ENCODE measurements at places on chromosomes 4 and X.

- peak; percentile 70 for DNase-seq
These were observed 28.2 kb upstream of the HUWE1 start for GRCh38 chrX:53714580-53715345.

DNA sequence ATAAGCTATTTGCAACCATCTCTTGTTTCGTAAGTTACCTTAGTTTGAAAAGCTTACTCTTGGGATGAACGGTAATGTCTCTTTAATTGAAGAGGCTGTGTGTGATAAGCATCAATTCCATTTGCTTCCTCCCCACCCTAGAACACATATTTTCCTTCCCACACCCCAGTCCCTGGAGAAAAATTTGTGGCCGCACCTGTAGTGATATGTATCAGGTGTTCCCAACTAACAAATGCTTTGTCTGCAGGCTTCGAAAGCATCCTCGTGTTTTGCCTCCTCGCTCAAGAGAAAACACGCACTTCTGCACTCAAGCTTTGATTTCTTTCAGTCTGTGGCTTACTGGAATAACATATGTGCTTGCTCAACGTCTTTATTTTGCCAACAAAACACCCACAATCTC, 143.8 kb upstream of the OTUD4 start:
- DNase-seq = no peak

- DNase-seq = no peak
These were observed 297.2 kb upstream of the AADAT start for GRCh38 chr4:170386971-170387370.

- DNase-seq = no peak
These were observed 932.7 kb downstream of the FAT4 start for GRCh38 chr4:126247409-126247808.

DNA sequence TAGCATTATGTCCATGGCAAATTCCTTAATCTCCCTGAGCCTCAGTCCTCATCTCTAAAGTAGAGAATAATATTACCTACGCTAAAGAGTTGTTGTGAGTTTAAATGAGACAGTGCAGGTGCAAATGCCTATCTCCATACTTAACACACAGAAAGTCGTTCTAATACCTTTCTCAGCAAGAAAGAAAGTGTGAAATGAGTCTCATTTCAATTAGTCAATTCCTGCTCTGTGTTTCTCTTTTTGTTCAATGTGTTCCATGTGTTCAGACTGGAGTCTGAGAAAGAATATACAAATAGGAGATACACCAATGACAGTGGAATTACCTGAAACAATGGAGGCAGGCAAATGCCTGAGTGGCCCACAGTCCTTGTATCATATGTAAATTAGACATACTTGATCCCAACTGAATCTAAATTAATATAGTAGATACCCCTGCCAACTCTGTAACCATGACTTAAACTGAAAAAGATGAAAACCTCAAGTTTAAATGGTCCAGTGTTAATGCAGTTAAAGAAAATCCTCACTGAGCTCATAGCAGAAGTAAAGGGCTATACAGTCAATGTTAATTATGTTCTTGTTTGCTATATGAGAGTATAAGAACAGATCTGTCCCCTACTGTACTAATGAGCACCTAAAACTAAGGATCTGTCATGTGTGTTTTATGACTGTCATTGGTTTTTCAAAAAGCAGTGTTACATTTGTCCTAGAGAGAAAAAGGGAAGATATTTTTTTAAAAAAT, 68.2 kb downstream of the GPC3 start:
- DNase-seq = no peak

GRCh38 chr4:140049024-140049848, 104.7 kb downstream of the MAML3 start:
- DNase-seq = peak; percentile 11

- DNase-seq = no peak
These were observed 1479.5 kb downstream of the PCDH7 start for GRCh38 chr4:32199639-32200038.

DNA sequence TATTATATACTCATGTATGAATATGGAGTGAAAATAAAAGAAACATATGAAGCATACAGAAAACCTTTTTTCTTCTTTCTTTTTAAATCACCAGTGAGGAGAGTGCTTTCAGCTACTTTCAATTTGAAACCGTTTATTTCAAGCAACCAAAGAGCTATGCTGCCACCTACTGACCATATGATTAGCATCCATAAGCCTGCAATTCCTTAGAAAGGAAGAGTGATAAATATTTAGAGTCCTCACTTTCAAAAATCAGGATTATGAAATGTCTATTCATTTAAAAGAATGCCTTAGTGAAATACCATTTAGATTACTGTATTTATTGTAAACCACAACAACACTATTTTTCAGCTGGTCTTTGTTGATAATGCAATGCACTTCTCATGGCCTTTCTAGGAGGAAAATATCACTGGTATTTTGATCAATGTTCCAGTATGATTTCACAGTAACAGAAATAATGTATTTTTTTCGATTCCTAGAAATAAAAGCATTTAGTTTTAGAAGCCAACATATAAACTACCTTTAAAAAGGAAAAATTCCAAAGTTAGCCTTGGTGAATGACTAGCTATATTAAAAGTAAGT, 667.6 kb downstream of the PCDH18 start:
- DNase-seq = no peak

- no peak for DNase-seq
These were observed 1368.2 kb downstream of the STIM2 start for GRCh38 chr4:28228561-28229491.

GRCh38 chr4:40837094-40837870, 87.5 kb downstream of the NSUN7 start:
- no peak for DNase-seq

- DNase-seq = no peak
These were observed 34.6 kb upstream of the DIAPH2 start for GRCh38 chrX:96650023-96650422.

DNA sequence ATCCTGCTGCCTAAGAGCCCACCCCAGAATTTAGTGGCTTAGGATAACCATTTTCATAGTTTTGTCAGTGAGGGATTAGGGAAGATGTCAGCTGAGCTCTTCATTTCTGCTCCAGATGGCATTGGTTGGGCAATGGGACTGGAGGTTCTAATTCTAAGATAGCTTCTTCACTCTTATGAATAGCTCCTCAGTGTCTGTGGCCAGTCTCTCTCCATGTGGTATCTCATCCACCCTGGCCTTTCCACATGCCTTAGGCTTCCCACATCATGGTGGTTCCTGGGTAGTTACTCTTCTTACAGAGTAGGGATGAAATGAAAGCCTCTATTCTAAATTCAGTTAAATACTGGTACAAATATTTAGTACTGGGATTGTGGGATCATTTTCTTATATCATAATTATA, 31.3 kb downstream of the REPS2 start:
- no peak for DNase-seq

DNA sequence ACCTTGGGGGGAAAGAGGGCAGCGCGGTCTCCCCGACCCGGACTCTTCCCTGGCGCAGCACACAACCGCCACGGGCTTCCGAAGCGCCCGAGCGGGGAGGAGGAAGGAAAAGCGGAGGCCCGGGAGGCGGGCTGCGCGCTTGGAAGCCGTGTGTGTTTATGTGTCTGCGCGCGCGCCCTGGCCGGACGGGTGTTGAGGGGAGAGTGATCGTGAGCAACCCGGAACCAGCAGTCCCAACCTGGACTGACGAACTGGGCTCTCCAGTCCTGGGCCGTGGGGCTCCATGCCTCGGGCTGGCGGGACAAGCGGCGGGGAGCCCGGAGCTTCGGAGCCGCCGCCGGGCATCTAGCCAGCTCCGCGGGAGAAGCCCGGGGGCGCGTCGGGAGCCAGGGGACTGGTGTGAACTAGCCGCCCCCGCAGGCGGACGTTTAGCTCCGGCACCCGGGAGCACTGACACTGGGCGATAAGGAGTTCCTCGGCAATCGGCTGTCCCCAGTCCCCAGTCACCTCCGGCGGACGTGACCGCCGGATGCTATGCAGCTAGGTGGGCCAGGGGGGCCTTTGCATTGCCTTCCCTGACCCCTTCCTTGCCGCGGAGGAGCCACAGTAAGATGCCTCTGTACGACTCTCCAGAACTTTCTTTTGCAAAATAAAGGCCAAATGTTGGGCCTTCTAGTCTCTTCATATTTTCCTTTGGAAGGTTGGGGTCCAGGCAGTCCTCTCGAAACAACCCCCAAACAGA, 74.8 kb upstream of the BCOR start:
- DNase-seq = no peak

DNA sequence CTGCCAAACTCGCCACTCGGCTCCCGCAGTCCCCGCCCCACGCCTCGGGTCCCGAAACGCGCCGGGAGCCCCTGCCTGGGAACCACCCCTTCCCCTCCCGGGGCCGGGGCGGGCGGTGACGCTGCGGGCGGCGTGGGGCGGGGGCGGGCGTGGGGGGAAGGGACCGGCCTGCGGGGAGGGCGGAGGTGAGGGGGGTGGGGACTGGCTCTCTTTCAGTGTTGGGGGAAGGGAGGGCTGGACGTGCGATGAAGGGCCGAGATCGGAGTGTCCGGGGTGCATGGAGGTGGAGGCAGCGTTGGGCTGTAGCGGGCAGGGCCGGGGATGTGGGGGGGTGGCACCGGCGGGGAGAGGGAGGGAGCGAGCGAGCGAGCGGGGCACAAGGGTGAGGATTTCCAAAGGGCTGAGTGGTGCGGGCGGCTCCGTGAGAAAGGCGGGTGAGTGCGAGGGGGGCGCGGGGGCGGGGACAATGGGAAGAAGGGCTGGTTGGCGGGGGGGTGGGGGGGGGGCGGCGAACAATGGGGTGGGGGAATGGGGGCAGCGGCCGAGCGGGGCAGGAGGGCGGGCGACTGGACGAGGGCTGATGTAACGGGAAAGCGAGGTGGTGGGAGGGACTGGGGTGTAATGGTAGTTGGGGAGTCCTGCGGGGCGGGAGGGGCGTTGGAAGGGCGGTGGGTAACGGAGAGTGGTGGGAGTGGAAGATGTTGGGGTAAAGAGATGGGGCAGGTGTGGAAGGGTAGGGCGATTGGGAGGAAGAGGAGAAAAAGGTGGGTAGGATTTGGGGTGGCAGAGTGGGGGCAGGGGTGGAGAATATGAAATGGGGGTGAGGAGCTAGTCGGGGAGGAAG, 578 bp downstream of the DCUN1D4 start:
- no peak for DNase-seq

- no peak for DNase-seq
These were observed 162.0 kb upstream of the GATB start for GRCh38 chr4:151922811-151923210.

DNA sequence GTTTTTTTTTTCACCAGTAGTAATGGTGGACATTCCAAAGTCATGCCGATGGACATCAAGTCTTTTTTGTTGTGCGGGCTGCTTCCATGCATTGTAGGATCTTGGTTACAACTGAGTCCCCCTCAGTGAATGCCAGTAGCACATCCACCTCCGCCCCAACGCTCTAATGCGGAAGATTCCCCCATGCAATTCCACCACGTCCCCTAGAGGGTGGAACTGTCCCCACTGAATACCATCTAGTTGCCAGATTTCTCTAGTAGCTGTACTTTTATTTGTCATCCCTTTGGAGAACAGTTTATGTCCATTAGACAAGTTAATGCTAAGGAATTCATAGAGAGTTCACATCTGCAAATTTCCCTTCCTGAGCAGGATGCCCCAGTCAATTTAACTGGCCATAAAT, 6.7 kb downstream of the SHISA3 start:
- DNase-seq = no peak

DNA sequence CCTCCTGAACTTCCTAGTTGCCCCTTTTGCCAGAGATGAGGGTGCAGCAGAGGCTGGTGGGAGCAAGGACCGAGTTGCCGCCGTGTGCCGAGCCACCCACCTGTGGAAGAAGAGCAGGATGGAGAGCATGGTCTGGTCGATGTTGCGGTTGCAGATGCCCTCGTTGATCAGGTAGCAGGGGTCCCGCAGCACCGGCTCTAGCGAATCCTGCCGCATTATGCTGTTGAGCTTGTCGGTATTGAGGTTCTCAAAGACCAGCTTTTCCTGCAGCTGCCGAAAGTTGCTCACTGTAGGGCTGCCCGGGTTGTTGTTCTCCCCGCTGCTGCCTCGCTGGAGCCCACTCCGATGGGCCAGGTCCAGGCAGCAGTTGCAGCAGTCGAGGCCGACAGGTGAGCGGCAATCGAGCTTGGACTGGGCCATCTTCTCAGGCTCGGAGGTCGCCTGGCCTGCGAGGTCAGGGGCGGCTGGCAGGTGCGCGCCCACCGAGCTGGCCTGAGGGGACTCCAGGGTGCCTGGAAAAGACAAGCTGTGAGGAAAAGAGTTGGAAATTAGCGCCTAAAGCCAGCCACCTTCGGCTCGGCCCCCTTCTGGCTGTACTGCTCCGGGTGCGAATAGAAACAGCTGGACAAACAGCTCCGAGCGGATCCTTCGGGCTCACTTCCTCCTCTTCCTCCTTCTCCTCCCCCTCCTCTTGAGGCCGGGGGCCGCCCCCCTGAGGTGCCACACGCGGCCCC, 420 bp downstream of the TSC22D3 start:
- no peak for DNase-seq

DNA sequence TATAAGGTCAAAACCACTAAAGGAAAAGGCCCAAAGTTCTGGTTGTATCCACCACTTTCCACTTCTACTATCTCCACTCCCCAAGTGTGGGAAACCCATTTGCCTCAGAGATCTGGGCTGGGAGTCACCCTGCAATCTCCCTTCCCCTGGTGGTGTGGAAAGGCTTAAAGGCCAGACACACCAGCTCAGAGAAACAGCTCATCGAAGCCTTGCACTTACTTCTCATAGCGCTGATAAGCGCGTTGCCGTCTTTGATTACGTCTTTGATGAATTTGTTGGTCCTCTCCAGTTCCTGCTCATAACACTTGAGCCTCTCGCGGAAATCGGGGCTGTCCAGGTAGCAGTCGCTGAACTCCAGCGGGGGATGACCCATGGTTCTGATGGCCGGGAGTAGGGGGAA, 647 bp downstream of the OPHN1 start:
- DNase-seq = no peak

DNA sequence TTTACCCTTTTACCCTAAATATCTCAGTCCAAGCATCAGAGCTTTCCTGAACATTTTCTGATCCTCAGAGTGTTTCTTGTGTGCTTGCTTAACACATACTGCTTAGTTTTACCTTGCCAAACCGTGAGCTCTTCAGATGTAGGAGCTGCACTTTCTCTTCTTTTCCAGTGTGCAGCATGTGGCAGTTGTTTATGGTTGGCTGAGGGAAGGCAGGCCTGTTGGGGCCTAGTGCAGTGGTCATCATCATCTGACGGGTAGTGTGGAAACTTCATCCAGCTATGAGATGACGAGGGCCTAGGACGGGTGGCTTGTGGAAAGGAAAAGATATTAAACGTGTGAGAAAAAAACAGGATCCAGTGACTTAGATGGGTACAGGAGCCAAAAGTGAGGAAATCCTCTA, 21.5 kb downstream of the VBP1 start:
- DNase-seq = no peak

GRCh38 chrX:72620550-72621145, 48.0 kb upstream of the HDAC8 start:
- peak; percentile 4 for DNase-seq

GRCh38 chr4:116413222-116413621, 672.2 kb downstream of the TRAM1L1 start:
- no peak for DNase-seq

GRCh38 chr4:54274795-54275665, 45.9 kb downstream of the PDGFRA start:
- no peak for DNase-seq

- no peak for DNase-seq
These were observed 145.5 kb upstream of the FGF13 start for GRCh38 chrX:138856881-138857604.

- no peak for DNase-seq
These were observed 70.5 kb upstream of the PRSS48 start for GRCh38 chr4:151206241-151207005.

- DNase-seq = no peak
These were observed 273.3 kb downstream of the ANK2 start for GRCh38 chr4:113322736-113323135.

- peak; percentile 17 for DNase-seq
These were observed 121.2 kb upstream of the NAP1L5 start for GRCh38 chr4:88818631-88819470.

- DNase-seq = no peak
These were observed 33.7 kb upstream of the ADH7 start for GRCh38 chr4:99468889-99469288.
